ENCODE measurements at places on chromosomes 11 and 22.

- DNase-seq: no peak
These were observed 9.6 kb downstream of the OR5A2 start for GRCh38 chr11:59416613-59417012.

- no peak for DNase-seq
These were observed 787.7 kb downstream of the NTM start for GRCh38 chr11:132158091-132158490.

GRCh38 chr22:19522190-19522880, 1.9 kb downstream of the CLDN5 start:
- DNase-seq: peak; percentile 51

GRCh38 chr22:41638748-41639147, 17.7 kb downstream of the XRCC6 start:
- DNase-seq: no peak

GRCh38 chr11:81007046-81007445, 1566.2 kb upstream of the TENM4 start:
- no peak for DNase-seq

- DNase-seq: no peak
These were observed 4.3 kb downstream of the KRTAP5-6 start for GRCh38 chr11:1701091-1701807.

DNA sequence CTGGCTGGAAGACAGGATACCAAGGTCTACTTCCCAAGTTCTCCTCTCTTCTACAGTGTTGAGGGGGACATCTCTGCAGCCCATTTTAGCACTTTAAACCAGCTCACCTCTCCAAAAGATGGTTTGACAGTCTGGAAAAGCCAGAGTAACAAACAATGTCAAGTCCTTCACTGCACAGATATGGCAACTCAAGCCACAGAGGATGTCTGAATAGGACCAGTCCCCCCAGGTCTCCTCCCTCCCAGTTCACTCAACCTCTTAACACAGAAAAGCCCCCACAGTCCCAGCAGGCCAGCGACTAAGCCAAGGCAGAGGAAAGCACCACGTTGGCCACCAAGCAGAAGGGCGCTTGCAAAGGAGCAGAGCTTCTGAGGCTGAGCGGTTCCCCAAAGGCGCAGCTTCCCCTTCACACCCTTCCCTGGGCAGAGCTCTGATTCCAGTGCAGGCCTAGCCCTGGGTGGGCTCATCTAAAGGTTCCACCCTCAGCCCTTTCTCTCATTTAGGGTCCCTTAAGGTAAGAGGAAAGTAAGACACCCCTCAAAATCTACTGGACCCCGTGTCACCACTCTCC, 62.7 kb downstream of the PAK1 start:
- no peak for DNase-seq

- DNase-seq: no peak
These were observed 41.5 kb upstream of the TP53I11 start for GRCh38 chr11:44992181-44992582.

GRCh38 chr11:83813296-83813695, 527.1 kb upstream of the CCDC90B start:
- no peak for DNase-seq

DNA sequence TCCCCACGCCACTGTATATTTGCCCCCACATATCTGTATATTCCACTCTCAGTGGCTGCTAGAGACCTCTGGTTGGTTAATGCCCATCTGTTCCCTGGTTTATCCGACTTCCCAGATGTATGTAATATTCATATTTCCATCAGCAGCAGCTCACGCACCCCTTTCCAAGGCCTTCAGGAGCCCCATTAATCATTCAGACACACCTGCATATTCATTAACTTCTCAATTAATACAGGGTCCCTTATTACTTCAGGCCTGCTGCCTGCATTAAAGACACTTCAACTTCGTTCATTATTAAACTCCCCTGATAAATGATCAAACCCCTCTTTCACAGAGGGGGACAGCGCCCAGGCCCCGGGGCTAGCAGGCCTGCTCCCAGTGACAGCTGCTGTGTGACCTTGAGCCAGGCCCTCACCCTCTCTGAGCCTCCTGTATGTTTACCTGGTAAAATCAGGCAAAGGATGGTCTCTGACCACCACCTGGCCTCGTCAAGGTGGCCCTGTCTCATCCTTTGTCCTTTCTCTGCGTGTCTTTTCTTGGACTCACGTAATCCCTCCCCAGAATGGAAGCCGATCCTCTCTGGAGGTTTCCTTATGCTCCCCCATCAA, 34.5 kb downstream of the ELFN2 start:
- DNase-seq: no peak

DNA sequence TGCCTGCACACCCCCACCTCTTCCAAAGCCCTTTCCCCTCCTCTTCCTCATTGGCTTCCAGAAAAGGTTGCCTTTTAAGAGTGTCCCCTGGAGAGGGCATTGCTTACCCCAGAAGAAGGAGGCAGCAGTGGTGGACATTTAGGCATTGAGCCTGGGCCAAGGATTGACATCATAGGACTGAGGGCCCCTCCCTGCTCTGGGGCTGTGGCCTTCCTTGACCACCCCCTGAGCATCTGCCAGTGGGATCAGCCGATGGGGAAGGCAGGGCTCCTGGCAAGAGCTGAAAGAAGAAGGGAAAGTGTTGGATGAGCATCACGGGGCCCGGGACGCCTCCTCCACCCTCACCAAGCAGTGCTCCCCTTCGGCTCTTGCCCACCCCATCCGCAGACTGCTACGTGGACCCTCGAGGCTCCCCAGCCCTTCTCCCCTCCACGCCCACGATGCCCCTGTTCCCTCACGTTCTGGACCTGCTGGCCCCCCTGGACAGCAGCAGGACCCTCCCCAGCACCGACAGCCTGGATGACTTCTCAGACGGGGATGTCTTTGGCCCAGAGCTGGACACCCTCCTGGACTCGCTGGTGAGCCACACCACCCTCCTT, 37.4 kb downstream of the ZC3H7B start:
- no peak for DNase-seq

All from right hindlimb (tissue), 1 donor.